Sigmoid colon (tissue), 7 donors: ENCODE measurements at places on chromosomes 16 and 17. TPM values are rescaled to one million over a fixed set of nuclear protein-coding genes. Genes with fewer than 3 reads are reported as not detected.

KRT40 gene
- not detected for total RNA-seq

CNTNAP1 gene
- total RNA-seq: 18.0 TPM

RAD51C gene
- 20.5 TPM for total RNA-seq

BICDL2 gene
- not detected for total RNA-seq

C16orf86 gene
- 24.7 TPM for total RNA-seq

CYGB gene
- total RNA-seq: 19.0 TPM

ZNF594 gene
- total RNA-seq: 15.5 TPM

FAM171A2 gene
- 1.7 TPM for total RNA-seq

DNA sequence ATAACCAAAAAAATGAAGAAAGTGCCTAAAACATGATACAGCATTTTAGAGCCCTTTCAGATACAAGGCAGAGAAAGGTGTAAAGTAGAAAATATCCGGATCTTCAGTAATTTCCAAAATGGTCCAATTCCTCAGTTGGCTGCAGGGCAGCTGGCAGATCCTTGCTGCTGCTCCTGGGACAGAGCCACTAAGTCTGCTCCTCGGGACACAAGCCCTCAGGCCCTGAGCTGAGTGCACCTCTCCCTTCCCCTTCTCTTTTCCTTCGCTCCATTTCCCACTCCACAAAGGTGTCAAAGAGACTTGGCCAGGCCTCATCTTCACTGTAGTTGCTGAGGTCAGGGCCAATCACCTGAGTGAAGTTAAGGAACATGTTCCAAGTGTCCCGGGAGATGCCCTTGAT, 40.5 kb downstream of the DCUN1D3 start:
- DNase-seq: no peak

- DNase-seq: no peak
Measured at GRCh38 chr17:41750862-41751261, 16.4 kb upstream of the HAP1 start.

DNA sequence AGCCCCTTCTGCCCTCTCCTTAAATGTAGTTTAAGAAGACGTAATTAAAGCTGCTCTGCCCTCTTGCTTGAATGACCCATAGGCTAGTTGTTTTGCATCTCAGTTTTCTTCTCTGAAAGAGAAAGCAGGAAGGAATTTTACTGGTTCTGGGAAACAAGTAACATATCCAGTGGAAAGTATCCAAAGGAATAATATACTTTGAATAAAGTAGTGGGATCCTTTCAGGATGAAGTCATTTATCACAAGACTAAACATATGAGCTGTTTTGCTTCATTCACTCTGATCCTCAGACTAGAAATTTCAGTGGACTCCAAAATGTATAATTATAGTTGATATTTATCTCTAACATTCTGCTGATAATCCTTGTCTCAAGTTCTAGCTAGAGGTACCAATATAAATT, 1297.6 kb upstream of the GOT2 start:
- DNase-seq: no peak

GRCh38 chr17:32335687-32336086, 6.3 kb downstream of the C17orf75 start:
- no peak for DNase-seq

GRCh38 chr17:80731323-80731722, 186.7 kb downstream of the RPTOR start:
- no peak for DNase-seq

- DNase-seq: no peak
Measured at GRCh38 chr16:80309178-80309577, 231.6 kb upstream of the DYNLRB2 start.

GRCh38 chr16:3954411-3954921, 74.0 kb upstream of the CREBBP start:
- DNase-seq: peak; percentile 59

GRCh38 chr17:7156342-7156940, 22.7 kb downstream of the ASGR1 start:
- DNase-seq: no peak

- peak; percentile 93 for DNase-seq
Measured at GRCh38 chr17:77681861-77682260, 276.6 kb upstream of the TNRC6C start.

DNA sequence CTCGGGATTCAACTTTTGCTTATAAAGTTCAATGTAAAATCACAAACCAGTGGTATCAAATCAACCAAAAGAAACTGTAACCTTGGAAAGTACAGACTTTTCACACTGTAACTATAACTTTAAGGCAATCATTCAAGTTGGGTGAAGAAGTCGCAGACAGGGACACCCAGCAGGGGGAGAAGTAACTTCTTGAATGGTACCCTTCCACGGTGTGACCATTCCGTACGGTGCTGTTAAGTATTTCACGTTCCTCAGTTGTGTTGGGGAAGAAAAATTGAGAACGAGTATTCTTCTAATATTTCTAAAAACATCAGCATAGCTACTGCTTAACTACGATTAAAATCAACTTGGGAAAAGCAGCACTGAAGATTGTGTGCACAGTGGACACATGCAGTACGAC, 55.8 kb downstream of the MYH10 start:
- no peak for DNase-seq

GRCh38 chr17:66468241-66469087, 166.1 kb downstream of the PRKCA start:
- no peak for DNase-seq

DNA sequence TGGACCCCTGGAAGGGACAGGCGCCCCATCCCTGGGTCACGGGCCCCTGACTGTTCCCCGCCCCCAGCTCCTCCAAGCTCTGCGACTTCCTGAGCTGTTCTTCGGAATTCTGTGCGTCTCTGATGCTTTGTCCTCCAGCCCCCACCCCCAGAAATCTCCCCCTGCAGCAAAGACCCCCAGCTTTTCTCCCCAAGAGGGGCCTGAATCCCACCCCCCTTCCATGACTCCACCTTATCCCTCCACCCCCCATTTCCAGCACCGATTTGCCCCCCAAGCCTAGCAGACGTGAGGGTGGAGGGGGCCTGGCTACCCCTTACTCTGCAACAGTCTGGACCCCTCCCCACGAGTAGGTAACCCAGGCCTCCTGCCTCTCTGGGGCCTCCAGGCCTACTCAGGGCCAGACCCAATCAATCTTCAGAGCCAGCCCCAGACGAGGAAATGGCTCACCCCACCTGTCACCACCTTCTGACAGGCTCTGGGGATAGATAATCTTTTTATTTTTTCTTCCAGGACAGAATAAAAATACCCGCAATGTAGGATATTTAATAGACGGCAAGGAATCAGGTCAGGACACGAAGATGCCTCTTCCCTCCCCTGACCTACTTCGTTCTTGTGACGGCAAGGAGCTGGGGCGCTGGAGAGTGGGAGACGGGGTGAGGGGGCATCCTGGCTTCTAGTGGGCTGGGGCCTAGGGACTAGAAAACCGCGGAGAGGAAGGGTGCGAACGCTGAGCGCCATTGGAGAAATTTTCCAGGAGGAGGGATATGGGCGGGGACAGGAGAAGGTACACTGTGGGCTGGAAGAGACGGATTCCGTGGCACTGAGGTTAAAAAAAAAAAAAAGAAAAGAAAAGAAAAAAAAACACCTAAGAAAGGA, 744 bp upstream of the PLXDC1 start:
- peak; percentile 76 for DNase-seq

DNA sequence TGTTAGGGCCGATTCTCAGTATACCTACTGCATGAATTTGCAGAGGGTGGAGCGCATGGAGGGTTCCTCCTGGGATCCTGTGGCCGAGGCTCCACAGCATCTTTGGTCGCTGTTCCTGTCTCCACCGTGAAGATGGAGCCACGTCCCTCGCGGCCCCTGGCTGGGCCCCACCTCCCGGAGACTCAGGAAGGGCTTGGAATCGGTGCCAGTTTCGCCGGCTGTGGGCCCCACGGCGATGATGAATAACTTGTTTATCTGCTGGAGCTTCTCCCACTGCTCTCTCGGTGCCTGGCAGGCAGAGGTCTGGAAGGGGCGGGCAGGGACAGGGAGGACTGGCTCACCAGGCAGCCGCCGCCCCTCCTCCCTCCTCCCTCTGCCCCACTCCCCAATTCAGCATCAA, 8.1 kb downstream of the SLC5A11 start:
- DNase-seq: peak; percentile 70

GRCh38 chr17:59383893-59384292, 52.4 kb downstream of the YPEL2 start:
- DNase-seq: no peak

- DNase-seq: no peak
Measured at GRCh38 chr17:2051933-2052559, 2.9 kb upstream of the HIC1 start.

DNA sequence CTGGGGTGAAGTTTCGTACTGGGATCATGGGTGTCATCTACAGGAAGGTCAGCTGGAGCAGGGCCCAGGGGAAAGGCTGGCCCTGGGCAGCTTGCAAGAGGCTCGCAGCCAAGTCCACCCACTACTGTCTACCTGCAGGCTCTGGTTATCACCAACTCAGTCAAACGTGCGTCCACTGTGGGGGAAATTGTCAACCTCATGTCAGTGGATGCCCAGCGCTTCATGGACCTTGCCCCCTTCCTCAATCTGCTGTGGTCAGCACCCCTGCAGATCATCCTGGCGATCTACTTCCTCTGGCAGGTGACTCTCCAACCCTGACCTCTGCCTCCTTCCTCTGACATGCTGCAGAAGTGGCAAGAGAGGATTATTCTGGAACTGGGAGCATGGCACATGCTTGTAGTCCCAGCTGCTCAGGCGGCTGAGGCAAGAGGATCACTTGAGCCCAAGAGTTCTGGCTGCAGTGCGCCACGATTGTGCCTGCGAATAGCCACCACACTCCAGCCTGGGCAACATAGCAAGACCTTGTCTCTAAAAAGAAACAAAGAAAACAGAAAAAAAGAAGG, 29.2 kb downstream of the ABCC3 start:
- DNase-seq: no peak

- DNase-seq: no peak
Measured at GRCh38 chr17:47686276-47686635, 7.7 kb upstream of the TBKBP1 start.

DNA sequence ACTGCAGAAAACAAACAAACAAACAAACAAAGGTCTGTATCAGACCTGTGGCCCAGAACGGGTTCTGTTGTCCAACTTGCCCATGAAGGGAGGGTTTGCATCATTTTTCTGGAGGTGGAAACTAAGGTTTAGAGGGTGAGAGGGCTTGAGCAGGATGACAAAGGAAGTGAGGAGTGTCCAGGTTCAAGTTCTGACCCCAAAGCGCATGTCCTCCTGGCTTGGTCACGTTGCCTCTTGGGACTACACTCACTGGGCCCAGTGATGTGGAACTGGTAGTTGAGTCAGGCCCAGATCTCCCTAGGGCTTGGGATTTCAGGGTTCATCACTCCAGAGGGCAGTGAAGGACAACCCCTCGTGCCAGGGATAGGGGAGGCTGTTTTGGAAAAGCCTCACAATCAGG, 1.8 kb downstream of the SREBF1 start:
- no peak for DNase-seq
